Thoracic aorta (tissue), 2 donors: ENCODE measurements at places on chromosomes 4 and X.
A peak's percentile ranks its signal among the peaks of the same experiment; 100 is the strongest.

DNA sequence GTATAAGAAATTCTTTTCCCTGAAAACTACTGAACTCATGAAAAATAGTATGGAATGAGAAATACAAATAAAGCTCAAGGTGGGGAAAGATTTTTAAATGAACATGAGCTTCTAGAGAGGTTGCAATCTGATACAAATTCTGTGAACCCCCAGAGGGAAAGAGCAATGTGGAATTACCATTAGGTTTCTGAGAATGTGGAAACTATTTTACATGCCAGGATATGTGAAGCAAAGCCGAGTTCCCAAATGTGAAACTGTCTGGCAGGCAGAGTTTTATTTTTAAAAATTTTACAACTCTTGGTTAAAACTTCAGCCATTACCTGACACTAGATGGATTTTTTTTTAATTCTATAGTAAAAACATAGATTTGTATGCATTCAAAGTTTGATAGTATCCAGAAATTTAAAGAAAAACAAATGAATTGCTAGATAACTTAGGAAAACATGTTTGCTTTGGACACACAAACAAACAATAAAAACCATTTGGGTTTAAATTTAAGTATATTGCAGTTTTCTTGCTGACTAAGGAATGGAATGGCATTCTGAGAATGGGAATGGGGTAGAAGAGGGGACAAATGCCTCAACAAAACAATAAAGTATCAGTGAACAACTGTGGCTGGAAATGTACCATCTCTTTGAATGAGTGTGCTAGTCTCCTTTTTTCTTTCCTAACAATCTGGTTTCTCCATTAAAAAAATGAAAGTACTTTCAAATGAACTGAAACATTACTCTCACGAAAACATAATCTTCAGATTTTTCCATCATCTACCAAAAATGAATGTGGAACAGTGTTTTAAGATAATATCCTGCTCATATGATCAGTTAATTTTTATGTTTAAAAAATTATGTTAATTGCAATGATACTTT is 99.6 kb downstream of the PCDH18 start:
- H3K4me1 ChIP-seq = peaks cover 9% of the 10 kb centered on the region
- H3K27me3 ChIP-seq = no peaks in the 10 kb centered on the region
- peak overlapping the region; percentile 59 for H3K4me3 ChIP-seq
- DNase-seq = no peak
- no peaks in the 10 kb centered on the region for H3K36me3 ChIP-seq

DNA sequence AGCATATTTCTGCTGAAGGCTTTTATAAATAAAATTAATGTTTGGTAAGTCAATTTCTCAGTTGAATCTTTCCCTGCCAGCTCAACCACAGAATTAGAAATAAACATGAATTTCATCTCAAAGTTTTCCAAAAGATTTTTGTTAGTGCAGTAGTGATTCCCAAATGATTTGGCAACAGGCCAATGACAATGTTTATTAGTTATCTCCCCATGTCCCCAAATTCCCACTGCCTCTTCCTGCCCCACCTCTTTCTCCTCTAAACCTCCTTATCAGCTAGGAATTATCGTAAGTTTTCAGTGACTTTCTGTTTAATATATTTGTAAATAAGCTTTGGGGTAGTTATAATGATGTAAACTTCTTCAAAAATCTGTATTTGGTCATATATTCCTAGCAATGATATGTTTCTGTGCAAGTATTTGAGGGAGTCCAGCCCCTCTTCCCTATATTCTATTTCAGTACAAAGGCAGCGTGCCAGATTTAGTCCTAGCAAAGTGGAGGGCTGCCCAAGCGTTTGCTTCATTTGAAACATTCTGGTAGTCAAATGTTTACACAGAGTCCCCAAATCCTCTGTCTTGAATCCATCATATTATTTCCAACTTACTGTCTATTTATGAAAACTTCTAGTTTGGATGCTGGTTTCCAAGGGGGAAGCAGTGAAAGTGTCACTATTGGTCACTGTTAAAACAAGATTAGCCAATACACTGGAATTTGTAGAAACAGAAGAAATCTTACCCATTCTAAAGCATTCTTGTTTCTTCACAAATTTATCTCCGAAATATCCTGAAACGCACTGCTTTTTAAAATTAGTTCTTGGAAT is 33.7 kb upstream of the ANKRD50 start:
- no peaks in the 10 kb centered on the region for H3K36me3 ChIP-seq
- no peak for DNase-seq
- no peaks in the 10 kb centered on the region for H3K27me3 ChIP-seq
- H3K4me3 ChIP-seq = peak overlapping the region; percentile 55
- no peak overlapping the region for H3K27ac ChIP-seq

DNA sequence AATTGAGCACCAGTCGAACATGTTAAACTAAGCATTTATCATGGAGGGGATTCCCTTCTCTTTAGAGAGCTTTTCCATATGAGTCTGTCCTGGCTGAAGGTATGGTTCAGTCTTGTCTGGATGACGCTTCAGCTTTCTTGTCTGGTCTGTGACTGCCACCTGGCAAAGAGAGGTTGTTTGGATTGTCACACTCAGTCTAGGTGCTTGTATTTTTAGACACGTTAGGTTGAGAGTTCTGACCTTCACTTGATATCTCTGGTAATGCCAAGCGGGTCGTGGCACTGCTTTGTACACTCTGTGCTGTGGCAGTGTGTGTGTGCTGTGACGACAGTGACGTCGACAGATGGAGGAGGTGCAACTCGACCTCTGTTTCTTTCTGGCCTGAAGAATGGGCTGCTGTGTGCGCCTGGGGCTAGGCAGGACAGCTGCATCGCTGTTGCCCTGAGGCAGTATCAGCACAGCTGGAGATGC is 12.6 kb downstream of the NOCT start:
- H3K4me3 ChIP-seq = no peak overlapping the region
- H3K36me3 ChIP-seq = no peaks in the 10 kb centered on the region
- peaks cover 5% of the 10 kb centered on the region for H3K4me1 ChIP-seq
- no peak for DNase-seq

DNA sequence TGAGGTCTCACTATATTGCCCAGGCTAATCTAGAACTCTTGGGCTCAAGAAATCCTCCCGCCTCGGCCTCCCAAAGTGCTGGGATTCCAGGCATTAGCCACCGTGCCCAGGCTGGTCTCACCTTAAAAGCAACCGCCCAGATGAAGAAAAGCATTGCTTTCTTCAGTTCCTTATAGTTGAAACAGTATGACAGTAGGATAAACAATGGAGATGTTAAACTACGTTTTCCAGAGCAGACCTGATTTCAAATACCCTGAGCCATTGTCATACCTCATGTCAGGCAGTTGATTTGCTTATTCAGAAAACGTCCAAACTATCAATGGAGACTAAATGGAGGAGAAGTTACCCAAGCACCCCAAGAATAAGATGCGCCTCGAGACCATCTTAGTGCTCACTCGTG is 26.3 kb upstream of the TMEM131L start:
- H3K27ac ChIP-seq = no peak overlapping the region
- no peak for DNase-seq
- no peaks in the 10 kb centered on the region for H3K36me3 ChIP-seq
- no peaks in the 10 kb centered on the region for H3K27me3 ChIP-seq

- no peak overlapping the region for H3K27ac ChIP-seq
- no peaks in the 10 kb centered on the region for H3K4me1 ChIP-seq
- H3K27me3 ChIP-seq = no peaks in the 10 kb centered on the region
- H3K4me3 ChIP-seq = no peak overlapping the region
- H3K36me3 ChIP-seq = no peaks in the 10 kb centered on the region
- no peak for DNase-seq
Observed at GRCh38 chr4:86895692-86896488, 3.7 kb upstream of the C4orf36 start.

GRCh38 chr4:106454581-106454980 is 86.0 kb upstream of the GIMD1 start:
- peaks cover 3% of the 10 kb centered on the region for H3K4me1 ChIP-seq
- no peaks in the 10 kb centered on the region for H3K27me3 ChIP-seq
- H3K4me3 ChIP-seq = no peak overlapping the region
- no peak for DNase-seq
- H3K27ac ChIP-seq = no peak overlapping the region
- H3K36me3 ChIP-seq = no peaks in the 10 kb centered on the region

DNA sequence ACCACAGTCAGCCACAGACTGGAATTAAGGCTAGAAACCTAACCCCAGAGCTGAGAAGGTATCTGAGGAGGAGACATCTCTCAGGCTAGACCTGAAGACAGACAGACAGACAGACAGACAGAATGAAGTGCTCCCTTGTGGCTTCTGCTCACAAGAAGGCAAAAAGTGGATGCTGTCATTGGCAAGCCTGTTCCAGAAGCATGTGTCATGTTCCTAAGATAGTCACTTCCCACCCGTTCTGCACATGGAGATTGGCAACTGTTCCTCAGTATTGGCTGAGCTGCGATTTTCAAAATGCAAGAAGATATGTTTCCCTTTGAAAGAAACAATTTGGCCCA is 166.4 kb downstream of the NSUN7 start:
- peaks cover 31% of the 10 kb centered on the region for H3K4me1 ChIP-seq
- peak overlapping the region; percentile 81 for H3K27ac ChIP-seq
- no peaks in the 10 kb centered on the region for H3K27me3 ChIP-seq
- peaks cover under 1% of the 10 kb centered on the region for H3K36me3 ChIP-seq
- DNase-seq = no peak
